ENCODE measurements at places on chromosomes 16 and 17.

GRCh38 chr17:79951361-79952264 is 84.1 kb downstream of the TBC1D16 start:
- DNase-seq, result no peak

DNA sequence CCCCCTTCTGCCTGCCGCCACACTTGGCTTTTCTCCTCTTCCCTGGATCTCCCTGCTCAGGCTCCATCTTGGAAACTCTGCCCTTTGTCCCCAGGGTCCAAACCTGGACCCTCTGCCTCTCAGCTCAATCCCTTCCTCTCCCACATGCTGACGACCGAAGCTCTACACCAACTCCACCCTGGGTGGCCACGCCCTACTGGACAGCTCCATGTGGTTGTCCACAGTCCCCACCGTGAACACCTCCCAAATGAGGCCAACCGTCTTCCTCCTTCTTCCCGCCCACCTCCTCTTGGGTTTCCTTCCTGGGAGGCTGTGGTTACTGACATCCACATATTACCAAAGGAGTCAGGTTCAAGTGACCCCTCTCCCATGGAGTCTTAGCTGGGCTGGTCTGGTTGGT is 22.6 kb upstream of the MLKL start:
- no peak for DNase-seq

- no peak for DNase-seq
These were observed 186.6 kb downstream of the C16orf78 start for GRCh38 chr16:49560004-49560830.

- DNase-seq, result no peak
These were observed 114.5 kb upstream of the MAF start for GRCh38 chr16:79715061-79715460.

DNA sequence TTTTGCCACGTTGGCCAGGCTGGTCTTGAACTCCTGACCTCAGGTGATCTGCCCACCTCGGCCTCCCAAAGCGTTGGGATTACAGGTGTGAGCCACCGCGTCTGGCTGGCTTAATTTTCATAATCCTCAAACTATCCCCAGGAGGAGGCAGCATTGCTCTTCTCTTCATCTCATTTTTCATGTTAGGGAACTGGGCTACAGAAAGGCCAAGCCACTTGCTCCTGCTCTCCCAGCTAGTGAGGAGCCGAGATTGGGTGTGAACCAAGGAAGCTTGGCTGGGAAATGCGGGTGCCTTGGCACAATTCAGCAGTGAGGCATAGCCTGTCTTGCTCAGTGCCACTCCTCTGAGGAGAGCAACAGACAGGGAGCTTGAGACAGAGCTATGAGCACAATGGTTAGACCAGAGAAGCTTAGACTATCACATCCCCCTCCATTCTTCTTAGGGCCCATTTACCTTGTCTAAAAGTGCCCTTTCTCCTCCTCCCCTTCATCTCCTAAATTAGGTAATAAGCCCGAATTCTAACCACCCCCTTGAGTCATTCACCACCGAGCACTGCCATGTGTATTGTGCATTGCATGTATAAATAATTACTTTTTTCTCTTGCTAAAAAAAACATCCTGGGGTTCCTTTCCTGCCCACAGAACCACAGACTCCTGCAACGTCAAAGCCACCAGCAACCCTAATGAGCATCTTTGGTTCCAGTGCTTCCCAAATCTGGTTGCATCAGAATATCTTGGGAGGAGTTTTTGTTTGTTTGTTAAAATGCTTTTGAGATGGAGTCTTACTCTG is 20.0 kb upstream of the KIF19 start:
- DNase-seq, result no peak

- no peak for DNase-seq
These were observed 11.3 kb downstream of the NOG start for GRCh38 chr17:56604691-56605290.

GRCh38 chr17:73267648-73268537 is 6.2 kb upstream of the CPSF4L start:
- DNase-seq, result no peak

DNA sequence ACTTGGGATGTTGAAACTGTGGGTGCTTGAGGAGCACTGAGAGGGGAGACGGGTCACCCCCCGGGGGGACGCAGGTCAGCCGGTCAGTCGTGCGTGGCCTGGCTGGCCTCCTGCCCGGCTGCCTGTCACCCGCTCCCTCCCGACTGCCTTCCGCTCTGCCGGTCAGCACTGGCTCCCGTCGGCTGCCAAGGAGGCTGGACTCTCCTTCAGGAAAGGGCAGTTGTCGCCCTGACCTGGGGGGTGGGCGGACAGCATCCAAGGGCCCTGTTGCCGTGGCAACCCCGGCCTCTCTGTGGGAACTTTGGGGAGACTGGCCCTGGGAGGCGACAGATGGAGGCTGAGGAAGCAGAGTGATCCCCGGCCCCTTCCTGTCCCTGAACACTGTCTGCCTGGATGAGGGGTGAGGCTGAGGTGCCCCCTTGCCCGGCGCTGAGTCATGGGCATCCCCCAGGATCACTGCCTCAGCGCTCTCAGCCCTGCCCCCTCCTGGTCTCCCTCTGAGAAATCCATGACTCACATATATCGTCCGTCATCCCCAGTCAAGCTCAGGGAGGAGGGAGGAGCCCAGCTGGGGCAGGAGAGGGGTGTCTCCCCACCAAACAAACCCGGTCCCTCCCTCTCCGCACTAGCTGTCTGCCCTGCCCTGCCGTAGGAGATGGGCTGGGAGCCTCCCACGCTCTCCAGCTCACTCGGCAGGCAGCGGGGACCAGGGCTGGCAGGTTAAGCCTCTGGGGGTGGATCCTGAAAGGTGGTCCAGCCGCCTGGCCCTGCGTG is at the start of gene ADGRG1:
Gene ADGRG1, plus strand, starts transcription at position 623 of the 774 bp plus-strand sequence. CDS start 21,658 bp downstream, outside the sequence.
- no peak for DNase-seq

DNA sequence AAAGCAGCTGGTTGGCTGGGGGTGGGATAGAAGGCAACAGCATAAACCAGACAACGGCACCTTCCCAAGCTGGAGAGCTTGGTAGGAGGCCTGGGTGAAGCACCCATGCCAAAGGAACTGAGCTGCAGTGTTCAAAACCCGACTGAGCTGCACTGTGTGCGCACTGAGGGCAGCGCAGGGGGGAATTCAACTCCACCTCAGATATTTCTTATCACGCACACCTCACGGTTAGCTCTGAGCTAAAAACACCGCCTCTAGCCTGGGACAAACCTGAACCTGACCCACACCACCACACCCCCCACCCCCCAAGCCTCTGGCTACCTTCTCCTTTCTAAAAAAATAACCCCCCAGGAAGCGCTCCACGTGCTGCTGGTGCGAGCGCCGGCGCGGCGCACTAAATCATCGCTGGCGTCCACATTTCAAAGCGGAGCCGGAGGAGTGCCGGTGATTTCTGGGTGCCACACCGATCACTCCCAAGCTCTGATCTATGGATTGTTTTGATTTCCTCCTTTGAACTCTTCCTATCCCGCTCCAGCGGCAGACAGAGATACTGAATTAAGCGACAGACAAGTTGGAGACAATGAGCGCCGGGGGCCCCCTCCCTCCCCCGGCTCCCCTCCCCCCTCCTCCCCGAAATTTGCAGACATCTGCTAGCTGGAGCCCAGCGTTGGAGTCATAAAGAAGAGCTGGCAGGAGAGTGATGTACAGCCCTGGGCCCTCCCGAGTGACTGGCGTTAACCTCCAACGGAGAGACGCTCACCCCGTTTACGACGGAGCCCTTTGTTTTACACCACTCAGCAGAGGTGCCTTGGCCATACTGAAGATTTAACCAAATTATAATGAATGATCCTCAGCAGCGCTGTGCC is 85.0 kb downstream of the NOG start:
- no peak for DNase-seq

- DNase-seq, result no peak
These were observed 1.4 kb downstream of the APRT start for GRCh38 chr16:88810166-88810911.

GRCh38 chr17:40720899-40721298 is 17.3 kb upstream of the KRT24 start:
- no peak for DNase-seq

DNA sequence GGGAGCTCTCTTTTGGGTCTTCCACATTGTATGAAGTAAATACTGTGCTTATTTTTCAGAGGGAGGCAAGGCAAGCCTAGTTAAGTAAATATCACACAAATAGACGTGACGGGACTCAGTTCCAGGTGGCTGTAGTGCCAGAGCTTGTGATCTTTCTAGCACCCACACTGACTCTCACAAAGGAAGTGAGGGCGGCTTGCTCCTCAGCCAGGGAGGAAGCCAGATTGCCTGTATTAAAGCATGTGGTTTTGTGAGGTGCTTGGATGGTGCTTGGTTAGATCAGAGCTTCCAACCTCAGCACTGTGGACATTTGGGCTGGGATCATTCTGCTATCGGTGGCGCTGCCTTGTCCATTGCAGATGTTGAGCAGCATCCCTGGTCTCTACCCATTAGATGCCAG is 80.1 kb downstream of the VAT1L start:
- no peak for DNase-seq

GRCh38 chr17:41684035-41684434 is 4.7 kb upstream of the EIF1 start:
- DNase-seq, result no peak

GRCh38 chr17:29177871-29178749 is 2.1 kb downstream of the MYO18A start:
- no peak for DNase-seq

GRCh38 chr16:64162613-64163375 is 959.1 kb downstream of the CDH11 start:
- DNase-seq, result no peak

DNA sequence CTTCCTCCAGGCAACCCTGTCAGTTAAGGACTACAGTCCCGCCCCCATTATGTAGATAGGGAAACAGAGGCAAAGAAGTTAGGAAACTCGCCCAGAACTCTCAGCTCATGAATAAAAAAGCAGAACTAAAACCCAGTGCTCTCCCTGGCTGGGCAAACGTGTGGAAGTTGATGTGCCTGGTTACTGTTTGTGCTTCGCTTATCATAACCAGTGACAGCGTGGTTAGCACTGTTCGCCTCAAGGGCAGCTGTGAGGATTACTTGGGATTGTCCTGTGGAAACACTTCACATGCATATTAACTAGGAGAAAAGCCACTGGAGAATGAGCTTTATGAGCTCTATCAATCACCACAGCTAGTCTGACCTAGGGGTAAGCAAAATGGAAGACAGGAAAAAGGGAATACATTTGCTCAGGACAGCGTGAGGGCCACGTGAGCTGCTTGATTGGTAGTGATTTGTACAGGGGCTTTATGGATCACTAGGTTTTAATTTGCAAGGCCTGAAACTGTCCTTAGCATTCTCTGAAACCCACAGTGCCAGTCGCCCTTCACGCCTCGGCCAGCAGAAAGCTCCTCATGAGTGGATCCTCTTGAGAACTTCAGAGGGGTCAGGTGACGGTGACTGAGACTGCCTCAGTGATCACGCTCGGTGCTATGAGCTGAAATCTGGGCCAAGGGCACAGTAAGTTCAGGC is 19.9 kb downstream of the CYB5D2 start:
- no peak for DNase-seq

DNA sequence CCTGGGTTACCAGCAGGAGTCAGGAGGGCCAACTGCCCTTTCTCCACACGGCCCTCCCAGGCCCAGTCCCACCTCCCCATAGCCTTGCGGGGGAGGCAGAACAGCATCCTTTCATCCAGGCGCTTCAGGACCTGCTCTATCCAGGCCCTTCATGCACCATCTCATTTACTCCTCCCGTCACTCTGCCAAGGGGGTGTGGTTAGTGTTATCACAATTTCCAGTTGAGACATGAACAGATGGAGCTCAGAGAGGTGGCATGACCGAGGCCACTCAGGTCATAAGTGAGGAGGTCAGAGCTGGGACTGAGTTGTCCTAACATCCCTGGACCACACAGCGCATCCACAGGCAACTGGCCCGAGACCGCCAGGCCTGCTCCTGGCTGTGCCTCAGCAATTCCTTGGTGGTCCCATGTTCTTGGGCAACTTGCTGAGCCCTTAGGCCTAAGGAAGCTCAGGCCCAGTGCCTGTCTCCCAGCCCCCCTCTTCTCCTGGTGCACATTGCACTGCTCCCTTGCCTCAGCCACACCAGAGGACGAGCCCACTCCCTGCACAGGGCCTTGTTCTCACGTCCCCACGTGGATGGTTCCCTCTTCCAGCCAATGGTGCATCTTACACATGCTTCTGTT is 23.8 kb downstream of the C17orf100 start:
- no peak for DNase-seq

GRCh38 chr16:58501242-58502131 is 1.5 kb downstream of the NDRG4 start:
- no peak for DNase-seq

DNA sequence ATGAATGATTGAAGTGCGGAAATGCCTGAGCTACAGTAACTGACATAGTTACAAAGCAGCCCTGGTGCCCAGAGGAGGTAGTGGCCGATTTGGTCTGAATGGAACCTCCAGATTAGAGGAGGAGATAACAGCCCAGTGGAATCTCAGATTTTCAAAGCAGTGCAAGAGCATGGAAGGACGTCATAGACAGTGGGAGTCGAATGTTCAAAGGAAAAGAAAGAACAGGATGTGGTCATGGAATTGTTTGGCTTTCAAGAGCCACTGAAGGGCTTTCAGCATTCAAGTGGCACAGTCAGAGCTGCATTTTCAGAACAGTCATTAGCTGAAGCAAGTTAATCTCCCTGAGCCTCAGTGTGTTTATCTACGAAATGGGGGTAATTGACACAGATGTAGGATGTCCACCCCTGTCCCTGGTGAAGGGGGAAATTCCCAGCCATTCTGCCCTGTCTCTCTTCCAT is 104.6 kb upstream of the CACNG3 start:
- no peak for DNase-seq

DNA sequence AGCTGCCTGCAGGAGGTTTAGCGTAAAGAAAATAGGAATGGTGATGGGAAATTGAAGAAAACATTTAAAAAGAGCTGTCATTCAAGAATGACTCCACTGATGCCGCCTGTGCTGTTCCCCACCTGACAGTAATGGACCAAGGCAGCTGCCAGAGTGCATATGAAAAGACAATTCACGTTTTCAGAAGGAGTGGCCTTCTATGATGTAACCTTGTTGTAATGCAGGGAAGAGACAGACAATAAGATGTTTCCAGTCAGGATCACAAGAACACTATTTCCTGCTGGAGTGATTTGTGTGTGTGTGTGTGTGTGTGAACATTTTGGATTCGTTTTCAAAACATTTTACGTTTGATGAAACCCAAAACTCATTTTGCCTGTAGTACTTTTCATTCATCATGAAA is 203.7 kb downstream of the LGALS9B start:
- DNase-seq, result no peak

DNA sequence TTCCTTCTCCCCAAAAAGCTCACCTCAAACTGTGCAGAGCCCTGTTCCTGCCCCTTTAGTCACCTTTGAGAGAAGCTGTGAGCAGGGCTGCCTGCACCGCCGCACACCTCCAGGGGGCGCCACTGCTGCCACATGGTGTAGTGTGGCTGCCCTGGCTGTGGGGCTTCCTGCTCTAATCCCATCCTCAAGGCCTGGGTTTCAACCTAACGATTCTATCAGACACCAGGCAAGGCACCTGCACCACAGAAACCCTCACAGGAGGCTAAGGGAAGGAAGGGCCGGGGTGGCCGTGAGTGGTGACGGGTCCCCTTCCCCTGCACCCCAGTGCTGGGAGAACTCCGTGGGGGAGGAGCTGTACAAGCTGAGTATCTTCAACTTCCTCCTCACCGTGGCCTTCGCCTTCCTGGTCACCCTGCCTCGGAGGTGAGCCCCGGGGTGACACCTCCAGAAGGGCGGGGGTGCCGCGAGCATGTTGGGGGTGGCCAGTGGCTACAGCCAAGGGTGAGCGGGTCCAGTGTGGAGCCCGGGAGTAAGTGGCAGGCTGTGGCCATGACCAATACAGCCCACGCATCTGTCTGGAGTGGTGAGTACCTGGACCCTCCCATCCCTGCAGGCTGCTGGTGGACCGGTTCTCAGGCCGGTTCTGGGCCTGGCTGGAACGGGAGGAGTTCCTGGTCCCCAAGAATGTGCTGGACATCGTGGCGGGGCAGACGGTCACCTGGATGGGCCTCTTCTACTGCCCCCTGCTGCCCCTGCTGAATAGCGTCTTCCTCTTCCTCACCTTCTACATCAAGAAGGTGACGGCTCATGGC is 7.0 kb downstream of the TMC8 start:
- no peak for DNase-seq

All from stimulated activated CD8-positive, alpha-beta memory T cell treated with anti-CD3 and anti-CD28 coated beads, Interleukin-7, amount 100 ng/mL, for 24 hours (primary cell).